GM03348 (cell line): ENCODE measurements at places on chromosomes 7 and 10.

- DNase-seq, result no peak
Measured at GRCh38 chr10:132850896-132851295, 64.9 kb upstream of the NKX6-2 start.

DNA sequence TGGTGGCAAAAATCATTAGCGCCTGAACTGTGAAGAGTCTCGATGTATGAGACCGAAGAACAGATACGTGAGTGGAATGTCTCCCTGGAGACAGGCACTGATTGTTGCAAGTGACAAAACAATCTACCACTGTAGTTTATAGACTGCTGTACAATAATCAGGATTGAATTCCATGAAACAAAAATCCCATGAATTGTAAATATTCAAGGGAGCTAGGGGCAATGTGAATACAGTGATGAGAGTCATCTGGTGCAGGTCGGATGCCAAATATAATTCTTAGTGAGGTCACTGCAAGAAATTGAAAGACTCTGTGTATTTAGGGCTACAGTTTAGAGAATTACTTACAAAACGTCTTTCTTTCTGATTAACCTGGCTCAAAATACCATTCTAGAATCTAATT lies 594.4 kb upstream of the VSTM2A start:
- no peak for DNase-seq

- DNase-seq, result no peak
Measured at GRCh38 chr7:127158659-127159058, 94.1 kb downstream of the GRM8 start.

DNA sequence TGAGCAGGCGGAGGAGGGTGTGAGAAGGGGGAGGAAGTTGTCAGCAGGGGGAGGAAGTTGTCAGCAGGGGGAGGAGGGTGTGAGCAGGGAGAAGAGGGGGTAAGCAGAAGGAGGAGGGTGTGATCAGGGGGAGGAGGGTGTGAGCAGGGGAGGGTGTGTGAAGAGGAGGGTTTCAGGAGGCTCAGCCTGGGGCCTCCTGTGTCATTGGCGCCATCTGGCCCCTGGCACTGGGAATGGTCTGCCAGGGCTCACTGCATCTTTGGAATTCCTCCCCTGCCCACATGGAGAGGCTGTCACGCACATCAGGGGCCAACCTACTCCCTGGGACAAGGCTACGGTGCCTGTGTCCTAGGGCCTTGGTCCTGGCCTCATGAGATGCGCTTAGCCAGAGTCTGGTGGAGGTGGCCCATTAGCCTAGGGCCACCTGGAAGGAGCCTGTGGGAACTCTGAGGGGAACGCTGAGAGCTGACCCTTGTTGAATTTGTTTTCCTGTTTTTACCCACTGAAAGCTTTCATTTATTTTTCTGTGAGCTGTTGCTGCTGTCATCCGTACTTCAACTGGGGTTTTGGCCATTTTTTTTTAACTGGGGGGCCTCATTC lies 18.0 kb downstream of the CAMK2B start:
- DNase-seq, result peak; percentile 71

DNA sequence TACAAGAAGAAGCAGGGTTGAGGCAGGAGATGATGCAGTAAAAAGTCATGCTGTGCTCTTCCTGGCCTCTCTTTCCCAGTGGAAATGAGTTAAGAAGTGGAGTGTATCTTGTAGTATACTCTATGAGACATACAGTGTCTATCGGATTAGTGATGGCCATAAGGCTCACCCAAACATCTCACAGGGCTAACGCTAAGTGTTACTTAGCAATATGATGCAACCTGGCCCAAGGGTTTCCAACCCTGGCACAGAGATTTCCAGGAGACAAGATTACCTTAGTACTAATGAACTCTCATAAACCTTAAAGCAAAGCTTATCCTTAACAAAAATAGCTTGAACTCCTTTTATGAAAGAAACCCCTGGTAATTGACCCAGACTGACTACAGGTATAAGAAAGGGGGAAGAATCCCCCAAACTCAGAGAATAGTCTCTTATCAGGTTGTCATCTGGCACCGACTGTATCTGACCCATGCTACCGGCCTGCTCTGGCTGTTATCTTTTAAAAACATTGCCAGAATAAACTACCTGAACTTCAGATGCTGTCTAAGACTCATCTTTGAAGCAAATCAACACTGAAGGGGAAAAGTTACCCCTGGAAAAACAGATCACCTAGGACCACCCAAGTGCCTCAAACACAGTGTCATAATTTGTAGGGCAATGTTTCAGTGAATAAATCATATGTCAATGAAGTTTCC lies 1002.0 kb downstream of the REEP3 start:
- DNase-seq, result no peak

DNA sequence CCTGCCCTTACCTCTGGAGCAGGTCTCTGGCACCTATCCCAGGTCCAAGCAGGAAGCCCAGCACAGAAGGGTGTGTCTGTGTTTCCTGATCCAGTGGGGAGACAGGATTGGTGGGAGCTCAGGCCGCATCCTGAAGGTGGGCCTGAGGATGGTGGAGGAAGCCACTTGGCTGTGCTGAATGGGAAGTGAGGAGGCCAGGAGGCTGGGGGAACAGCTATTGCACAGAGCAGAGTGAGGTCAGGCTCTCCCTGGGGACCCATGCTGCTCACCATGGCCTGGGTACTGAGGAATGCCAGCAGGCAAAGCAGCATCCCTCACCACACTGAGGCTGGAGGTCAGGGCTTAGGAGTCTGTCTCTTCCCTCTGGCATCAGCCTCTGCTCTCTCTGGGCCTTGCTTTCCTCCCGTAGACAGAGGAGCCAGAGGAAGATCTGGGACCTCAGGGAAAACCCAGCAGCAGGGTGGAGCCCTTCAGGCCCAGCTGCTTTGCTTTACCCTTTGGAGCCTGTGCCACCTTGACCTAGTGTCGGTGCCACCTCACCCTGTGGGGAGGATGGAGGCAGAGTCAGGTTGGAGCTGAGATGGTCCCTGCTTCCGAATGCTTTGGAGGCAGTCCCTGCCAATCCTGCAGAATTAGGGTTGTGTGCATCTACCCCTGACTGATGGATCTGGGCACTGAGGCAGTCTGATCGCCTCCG lies 39.0 kb downstream of the CDH23 start:
- no peak for DNase-seq

DNA sequence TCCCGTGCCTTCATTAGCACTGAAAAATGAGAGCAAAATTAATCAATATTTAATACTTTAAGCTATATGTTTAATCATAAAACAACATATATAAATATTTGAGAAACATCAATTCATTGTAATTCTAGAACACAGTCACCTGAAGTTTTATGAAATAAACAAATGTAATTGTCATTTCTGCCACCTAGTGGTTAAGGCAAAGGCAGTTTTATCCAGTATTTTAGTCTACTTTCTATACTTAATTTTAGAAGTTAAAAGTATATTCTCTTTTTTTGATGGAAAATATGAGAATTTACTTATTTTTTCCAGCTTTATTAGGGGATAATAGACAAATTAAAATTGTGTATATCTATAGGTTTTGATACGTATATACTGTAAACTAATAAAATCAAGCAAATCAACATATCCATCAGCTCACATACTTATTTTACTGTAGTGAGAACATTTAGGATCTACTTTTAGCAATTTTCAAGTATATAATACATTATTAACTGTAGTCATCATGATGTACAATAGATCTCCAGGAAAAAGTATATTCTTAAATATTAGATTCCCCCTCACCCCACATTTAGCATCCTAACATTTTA lies 16.9 kb downstream of the PCGF6 start:
- peak; percentile 45 for DNase-seq

DNA sequence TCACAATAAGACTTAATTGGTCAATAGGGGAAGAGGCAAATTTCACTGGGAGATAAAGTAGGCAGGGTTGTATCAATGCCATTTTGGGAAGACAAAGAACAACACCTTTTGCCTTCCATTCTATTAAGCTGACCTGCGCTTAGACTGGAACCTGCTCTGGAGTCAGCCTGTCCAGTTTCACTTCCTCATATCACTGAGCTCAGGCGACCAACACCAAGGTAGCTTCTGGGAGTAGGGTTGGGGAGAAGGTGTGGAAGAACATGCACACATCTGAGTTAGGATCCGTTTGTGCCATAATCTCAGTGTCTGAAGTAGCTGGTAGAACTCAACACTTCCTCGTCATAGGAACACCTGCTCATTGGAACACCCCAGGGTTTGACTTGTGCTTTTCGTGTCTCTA lies 527.4 kb upstream of the IGFBP3 start:
- no peak for DNase-seq
